ENCODE measurements at places on chromosomes 7 and 10.
A peak's percentile ranks its signal among the peaks of the same experiment; 100 is the strongest.

- peak; percentile 62 for DNase-seq
These were observed 108.3 kb downstream of the MAPK8 start for GRCh38 chr10:48414778-48415177.

DNA sequence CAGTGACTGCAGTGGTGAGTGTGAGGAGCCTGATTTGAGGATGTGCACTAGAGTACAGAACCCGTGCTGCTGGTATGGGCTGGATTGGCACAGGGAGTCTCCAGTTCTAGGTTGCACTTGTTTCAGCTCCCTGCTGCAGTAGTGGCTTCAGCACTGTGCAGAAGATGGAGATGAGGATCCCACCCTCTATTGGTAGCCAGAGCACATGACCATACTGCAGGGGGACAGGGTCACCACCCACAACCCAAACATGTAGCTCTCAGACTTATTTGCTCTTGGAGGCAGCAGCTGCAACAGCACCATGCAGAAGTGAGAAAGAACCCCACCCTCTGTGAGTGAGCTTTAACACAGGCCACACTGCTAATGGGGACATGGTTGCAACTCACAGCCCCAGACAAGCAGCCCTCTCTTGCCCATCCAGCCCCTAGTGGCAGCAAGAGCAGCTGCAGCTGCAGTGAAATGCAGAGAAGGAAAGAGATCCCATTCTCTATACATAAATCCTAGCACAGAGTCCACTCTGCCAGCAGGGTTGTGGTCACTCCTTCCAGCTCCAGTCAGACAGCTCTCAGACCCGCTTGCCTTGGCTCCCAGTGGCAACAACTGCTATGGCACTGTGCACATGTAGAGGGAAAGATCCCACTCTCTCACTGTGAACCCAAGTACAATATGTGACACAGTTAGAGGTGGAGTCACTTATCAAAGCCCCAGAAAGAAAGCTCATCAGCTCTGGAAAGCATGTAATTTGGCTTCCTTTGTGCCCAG, 51.4 kb upstream of the SCIN start:
- peak; percentile 1 for DNase-seq

- peak; percentile 78 for DNase-seq
These were observed 125.3 kb downstream of the NEURL1 start for GRCh38 chr10:103618575-103619423.

DNA sequence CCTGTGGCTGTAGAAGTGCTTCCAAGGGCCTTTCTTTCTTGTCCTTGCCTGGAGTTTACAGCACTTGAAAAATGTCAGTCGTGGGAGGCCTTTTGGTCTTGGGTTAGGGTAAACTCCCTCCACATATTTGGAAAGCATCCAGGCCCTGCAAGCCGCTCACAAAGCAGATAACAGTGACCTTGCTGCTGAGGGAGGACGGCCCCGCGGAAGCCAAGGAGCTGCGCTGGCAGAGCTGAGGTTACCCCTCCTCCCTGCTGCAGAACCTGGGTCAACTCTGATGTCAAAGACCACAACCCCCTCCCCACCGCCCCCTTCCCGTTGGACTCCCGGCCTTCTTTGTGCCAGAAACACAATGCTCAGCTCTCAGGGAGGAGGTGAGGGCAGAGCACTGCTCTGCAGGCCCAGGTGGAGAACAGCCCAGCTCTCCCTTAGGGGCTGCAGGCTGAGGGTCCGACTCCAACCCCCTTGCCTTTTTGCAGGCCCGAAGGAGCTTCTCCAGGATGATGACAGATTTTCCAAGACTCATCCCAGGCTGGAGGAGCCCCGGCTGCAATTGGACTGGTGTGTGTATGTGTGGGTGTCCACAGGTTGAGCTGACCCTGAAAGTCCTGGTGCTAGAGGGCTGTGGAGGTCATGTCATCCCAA, 957.6 kb upstream of the ZNF722 start:
- DNase-seq: no peak

- DNase-seq: no peak
These were observed 77.5 kb downstream of the LRRC4 start for GRCh38 chr7:127953423-127954356.

DNA sequence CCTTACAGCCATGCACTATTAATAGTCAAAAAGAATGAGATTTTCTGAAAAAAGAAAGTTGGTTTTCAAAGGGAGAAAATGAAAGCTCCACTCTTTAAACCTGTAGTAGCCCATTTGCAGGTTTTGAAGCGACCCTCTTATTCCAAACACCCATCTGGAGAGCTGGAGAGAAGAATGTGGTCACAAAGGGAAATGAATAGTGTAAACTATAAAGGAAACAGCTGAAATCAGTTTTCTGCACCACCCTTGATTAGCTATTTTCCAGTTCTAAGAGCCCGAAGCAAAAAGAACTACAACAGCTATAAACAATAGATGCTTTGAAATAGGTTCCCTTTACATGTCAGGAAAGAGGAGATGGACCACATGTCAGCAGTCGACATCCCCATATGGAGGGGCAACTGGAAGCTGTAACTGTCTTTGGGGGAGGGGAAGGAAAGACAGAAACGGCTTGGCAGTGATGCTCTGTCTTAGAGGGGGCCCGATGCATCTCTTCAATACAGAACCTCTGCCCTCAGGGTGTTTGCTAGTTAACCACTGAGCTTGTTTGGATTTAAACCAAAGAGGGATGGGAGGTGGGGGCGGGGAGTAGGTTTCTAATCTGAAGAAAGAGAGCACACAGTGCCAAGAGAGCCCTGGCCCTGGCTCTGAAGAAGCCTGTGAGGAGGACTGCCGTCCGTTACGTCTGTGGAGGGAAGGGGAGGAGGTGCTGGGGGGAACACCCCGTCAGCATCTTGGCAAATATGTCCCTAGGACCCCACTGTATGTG, 55.3 kb downstream of the CPVL start:
- DNase-seq: no peak

- no peak for DNase-seq
These were observed 287.4 kb downstream of the EXOC4 start for GRCh38 chr7:133540096-133540860.

DNA sequence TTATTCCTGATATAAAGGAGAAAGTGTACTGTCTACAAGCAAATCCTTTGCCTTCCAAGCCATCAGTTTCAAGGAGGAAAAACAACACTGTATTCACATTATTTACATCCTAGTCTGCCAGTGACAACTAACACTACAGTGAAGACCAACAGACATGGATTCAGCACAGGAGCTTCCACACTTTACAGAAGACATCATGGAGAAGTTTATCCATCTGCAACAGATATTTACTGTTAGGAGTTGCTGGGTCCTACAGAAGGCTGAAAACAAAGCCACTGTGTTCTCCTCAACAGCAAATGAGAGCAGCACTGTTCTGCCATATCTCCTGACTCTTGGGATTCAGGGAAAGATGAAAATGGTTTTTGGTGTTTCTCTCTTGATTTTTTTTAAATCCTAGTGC, 31.9 kb downstream of the NAPEPLD start:
- DNase-seq: no peak

DNA sequence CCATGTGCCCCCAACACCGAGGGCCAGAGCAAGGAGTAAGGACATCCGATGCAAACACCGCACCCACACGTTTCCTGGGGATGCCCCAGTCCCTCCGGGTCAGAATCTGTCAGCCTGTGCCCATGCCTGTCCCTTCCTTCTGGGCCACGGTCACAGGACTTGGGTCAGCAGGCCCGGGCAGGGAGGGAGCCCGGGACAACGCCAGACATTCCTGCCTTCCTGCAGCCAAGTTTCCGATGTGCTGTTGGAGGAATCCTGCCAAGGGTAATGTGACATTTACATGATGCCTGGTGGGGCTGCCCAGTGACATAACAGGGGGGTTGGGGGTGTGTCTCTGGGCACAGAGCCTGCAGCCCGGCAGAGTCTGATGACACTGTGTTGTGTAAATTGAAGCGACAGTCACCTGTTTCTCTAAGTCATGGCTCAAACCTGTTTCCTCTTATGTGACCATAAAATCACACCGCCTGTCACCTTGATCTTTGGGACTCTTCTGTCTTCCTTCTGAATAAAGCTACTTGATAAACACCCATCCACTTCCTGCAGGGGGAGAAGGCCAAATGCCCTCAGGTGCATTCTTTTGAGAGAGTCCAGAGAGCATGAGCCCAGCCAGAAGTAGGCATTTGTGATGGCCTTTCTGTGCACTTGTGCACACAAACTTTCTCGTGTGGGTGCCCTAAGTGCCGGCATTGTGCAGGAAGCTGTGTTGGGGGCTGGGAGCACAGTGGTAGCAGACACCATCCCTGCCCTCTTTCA, 175.3 kb upstream of the RHEB start:
- DNase-seq: no peak

DNA sequence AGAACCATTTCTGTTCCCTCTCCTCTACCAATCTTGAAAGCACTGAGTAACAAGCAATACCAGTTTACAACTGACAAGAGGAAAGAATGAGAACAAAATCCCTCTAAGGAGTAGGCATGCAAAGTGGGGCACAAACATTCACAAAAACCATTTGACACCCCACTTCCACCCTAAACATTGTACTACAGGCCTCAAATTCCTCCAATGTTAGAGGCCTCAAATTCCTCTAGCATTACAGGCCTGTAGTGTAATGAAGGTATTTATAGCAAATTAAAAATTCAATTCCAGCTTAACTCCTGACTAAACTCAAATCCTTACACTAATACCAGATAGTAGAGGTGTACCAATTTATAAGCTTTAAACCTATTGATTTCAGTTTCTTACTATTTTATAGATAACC, 85.4 kb downstream of the SIRT1 start:
- no peak for DNase-seq

- no peak for DNase-seq
These were observed 46.8 kb downstream of the WIPF3 start for GRCh38 chr7:29853072-29853471.

- no peak for DNase-seq
These were observed 114.7 kb downstream of the EXOC4 start for GRCh38 chr7:133367561-133367960.

GRCh38 chr10:64148607-64149006, 627.4 kb downstream of the REEP3 start:
- no peak for DNase-seq

GRCh38 chr7:49597805-49598204, 175.6 kb upstream of the VWC2 start:
- DNase-seq: no peak

DNA sequence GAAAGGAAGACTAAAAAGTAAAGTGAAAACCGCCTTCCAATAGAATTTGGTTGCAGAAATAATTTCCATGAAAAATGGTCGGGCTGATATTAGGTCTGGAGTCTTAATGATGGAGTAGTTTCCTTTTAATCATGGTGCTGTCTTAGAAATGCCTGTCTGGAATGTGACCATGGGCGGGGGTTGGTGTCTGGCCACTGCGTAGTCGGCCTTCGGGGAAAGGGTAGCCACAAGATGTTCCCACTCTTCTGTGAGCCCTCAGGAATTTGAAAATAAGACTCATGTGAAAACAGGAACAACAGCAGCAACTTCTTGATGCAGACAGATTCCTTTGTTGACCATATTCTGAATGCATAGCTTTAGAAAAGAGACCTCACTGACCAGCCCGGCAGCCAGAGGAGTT, 176.8 kb downstream of the KIAA1217 start:
- DNase-seq: no peak

DNA sequence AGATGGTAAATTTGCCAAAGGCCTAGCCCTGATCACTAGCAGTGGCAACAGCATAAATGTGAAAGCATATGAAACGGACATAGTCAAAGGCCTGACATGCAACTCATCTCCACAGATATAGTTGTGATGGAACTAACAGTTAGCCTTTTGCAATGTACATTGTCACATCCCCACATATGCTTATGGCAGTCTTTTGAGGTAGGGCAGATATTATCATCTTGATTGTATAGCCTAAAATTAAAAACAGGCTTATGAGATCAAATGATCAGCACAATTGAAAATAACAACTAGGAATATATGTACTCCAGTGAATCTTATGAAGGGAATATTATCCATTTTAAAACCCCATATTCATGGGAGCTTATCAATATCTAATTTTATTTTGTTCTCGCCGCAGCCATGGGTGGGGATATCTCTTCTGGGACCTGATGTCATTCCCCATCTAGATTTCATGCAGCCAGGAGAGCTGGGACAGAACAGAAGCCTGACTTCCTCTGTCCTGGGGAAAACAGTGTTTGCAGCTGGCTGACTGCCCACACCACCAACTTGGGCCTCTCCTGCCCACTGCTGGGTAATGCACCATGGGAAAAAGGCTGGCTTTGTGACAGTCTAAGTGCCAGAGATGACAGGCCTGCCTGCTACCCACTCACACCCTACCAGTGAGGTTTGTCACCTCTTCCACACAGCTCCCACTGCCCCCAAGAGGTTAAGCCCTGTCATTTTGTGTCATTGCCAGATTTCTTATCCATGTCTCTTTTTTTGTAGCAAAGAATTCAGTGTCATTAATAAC, 180.2 kb upstream of the FZD1 start:
- DNase-seq: no peak
